ENCODE measurements at places on chromosomes 16 and 17. TPM values are rescaled to one million over a fixed set of nuclear protein-coding genes. Genes with fewer than 3 reads are reported as not detected.
A peak's percentile ranks its signal among the peaks of the same experiment; 100 is the strongest.

DNA sequence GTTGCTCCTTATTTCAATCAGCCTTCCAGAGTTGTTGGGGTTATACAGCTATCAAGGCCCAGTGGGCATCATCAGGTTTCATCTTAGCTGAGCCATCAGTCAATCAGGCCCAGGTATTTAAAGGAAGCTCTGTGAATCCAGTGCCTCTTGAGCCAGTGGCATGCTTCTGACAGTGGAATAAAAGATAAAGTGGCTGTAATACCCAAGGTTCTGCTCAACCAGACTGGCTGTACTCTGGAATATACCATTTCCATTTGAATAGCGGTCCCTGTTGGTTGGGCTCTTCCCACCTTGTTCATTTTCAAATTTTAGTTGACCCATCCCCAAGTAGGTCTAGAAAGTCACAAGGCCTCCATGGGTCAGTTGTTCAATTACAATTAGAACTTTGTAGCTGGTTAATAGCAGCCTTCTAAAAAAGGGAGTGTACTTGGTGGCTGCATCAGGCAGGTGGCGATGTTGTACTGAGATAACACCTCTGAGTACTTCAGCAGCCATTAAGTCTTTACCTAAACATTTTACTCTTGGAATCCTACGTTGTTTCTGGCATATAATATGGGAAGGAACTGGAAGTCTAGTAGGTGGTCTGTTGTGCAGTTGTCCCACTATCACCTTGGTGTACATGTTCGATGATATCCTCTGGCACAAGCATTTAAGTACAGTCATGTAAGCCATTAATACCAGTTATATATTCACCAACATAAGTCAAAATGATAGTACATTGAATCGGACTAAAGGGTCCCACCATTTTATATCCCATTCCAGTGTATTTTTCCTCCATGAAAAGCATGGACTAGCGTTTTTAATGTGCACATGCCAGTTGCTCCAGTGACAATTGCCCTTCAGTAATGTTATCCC, 294.1 kb downstream of the BCAS3 start:
- H3K27me3 ChIP-seq = no peaks in the 10 kb centered on the region
- peak; percentile 62 for DNase-seq
- peaks cover 1% of the 10 kb centered on the region for H3K36me3 ChIP-seq
- H3K4me1 ChIP-seq = no peaks in the 10 kb centered on the region

The CSH1 gene
- not detected for total RNA-seq

The BRIP1 gene
- total RNA-seq = 16.2 TPM

The CLDN6 gene
- not detected for total RNA-seq

DNA sequence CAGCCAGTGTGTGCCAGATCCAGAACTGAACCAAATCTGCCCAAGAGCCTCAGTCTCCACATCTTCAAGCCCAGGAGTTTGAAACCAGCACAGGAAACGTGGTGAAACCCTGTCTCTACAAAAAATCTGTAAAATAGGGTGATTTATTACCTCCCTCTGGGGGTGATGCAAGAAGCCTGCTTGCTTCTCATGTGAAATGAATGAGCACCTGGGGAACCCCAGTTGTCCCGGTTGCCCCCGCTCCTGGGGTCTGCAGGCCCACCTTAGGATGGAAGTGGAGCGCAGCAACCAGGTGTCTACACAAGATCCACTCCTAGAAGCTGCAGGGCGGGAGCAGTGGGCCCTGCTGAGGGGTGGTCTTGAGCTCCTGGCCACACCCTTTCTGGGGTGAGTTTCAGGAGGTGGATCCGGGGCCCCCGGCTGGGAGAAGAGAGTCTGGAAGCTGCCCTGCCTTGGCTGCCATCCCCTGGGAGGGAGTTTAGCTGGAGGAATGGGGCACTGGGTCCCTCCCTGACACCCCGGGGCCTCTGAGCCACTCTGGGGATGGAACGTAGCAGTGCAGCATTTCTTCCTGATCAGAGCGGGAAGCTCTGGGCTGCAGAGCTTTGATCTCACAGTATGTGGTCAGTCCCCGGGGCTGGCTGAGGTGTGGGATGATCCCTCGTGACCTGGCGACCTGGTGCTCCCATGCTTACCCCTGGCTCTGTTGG, 117.8 kb downstream of the RAB11FIP4 start:
- no peaks in the 10 kb centered on the region for H3K27me3 ChIP-seq
- peak overlapping the region; percentile 100 for H3K27ac ChIP-seq
- peaks cover 3% of the 10 kb centered on the region for H3K36me3 ChIP-seq
- peaks cover 52% of the 10 kb centered on the region for H3K4me1 ChIP-seq

DNA sequence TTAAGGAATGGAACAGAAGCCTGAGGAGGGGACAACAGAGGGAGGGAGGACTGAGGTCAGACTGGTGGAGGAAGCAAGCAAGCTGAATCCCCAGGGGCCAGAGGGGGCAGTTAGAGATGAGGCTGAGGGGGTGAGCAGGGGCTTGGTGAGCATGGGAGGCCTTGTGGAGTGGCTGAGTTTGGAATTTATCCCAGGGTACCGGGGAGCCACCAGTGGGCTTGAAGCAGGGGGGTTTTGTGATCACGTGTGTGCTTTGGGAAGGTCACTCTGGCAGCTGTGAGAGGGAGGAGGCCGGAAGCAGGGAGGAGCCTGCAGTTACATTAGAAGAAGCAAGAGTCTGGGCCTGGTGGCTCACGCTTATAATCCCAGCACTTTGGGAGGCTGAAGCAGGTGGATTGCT, 9.8 kb upstream of the CTCF start:
- no peak for DNase-seq
- peaks cover 52% of the 10 kb centered on the region for H3K4me1 ChIP-seq
- H3K36me3 ChIP-seq = peaks cover 9% of the 10 kb centered on the region
- peak overlapping the region; percentile 87 for H3K27ac ChIP-seq
- no peak overlapping the region for H3K4me3 ChIP-seq

DNA sequence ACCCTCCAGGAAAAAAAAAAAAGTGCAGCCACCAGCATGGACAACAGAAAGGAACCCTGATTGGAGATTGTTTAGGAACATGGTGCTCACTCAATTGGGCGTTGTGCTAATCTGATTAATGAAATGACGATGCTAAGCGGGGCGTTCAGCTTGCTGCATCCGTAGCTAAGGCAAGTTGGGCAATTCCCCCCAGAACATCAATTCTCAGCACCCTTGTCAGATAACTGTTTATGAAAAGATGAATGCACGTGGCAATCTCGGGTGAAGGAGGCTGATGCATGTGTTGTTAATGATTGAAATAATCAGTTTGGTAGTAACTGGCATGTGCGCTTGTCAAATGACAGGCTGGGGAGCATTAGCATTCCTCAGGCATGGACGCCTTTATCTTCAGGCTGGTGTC, 57.0 kb downstream of the HS3ST3A1 start:
- no peak overlapping the region for H3K4me3 ChIP-seq
- no peaks in the 10 kb centered on the region for H3K4me1 ChIP-seq
- no peak for DNase-seq

DNA sequence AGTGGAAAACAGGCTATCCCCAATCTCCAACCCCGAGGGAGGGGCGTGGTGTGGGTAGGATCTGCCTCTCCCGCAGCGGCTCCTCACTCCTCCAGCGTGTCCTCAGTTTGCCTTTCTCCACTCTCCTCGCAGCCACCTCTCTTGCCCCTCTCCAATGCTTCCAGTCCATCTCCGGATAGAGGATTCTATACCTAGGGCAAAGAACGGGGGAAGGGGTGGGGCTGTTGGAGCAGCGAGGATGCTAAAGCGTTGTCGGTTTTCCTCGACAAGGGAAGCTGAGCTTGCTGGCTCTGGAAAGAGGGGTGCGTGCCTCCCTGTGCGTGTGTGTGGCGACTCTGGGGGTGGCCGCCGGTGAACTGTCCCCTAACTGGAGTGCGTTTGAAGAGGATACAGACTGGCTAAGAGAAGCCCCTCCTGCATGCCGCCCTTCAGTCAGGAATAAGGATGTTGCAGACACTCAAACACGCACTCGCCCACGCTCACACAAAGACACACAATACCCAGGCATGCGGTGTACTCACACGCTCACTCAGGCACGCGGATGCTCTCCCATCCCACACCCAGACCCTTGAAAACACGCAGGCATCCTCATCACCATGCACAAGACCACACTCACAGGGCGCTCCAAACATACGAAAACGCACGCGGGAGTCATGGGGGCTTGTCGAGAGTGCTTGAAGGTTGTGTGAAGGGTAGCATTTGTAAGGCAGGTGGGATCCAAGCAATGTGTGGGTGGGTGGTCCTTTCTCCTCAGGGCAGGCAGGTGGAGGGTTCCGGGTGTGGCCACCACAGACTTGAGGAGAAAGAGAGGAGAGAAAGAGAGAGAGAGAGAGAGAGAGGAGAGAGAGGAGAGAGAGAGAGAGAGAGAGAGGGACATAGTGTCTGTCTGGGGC, 655 bp upstream of the GPR139 start:
- no peaks in the 10 kb centered on the region for H3K36me3 ChIP-seq
- H3K4me1 ChIP-seq = no peaks in the 10 kb centered on the region
- H3K27me3 ChIP-seq = peaks cover 26% of the 10 kb centered on the region
- no peak overlapping the region for H3K4me3 ChIP-seq

The KRT20 gene
- not detected for total RNA-seq

GRCh38 chr17:39927929-39928857, 661 bp downstream of the LRRC3C start:
- no peaks in the 10 kb centered on the region for H3K27me3 ChIP-seq
- peak overlapping the region; percentile 95 for H3K27ac ChIP-seq
- peak overlapping the region; percentile 85 for H3K4me3 ChIP-seq
- peak; percentile 41 for DNase-seq
- H3K36me3 ChIP-seq = peaks cover 5% of the 10 kb centered on the region
- H3K4me1 ChIP-seq = peaks cover 47% of the 10 kb centered on the region

The TEX19 gene
- not detected for total RNA-seq

The TOP2A gene
- total RNA-seq = 322 TPM

GRCh38 chr17:19357761-19358160, 4.8 kb downstream of the B9D1 start:
- H3K4me3 ChIP-seq = no peak overlapping the region
- peaks cover 6% of the 10 kb centered on the region for H3K4me1 ChIP-seq

The SLFN13 gene
- 18.6 TPM for total RNA-seq

The RAB26 gene
- total RNA-seq = not detected

The SLC13A5 gene
- total RNA-seq = not detected

DNA sequence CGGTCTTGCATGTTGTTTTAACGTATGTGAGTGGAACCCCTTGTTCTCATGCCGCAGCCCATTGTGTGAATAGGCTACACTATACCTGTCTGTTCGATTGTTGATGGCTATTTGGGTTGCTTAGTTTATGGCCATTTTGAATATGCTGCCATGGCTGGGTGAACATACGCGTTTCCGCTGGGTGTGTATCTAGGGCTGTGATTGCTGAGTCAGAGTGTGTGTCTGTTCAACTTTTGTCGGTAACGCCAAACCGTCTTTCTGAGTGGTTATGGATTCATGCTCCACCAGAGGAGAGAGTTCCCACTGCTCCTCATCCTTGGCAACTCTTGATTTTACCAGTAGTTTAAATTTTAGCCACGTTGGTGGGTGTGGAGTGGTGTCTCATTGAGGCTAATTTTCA, 77.0 kb downstream of the METRNL start:
- H3K4me3 ChIP-seq = no peak overlapping the region
- no peaks in the 10 kb centered on the region for H3K36me3 ChIP-seq
- no peak overlapping the region for H3K27ac ChIP-seq
- no peak for DNase-seq

GRCh38 chr16:9594946-9595345, 503.5 kb downstream of the HAPSTR1 start:
- H3K36me3 ChIP-seq = no peaks in the 10 kb centered on the region
- H3K27ac ChIP-seq = no peak overlapping the region
- no peaks in the 10 kb centered on the region for H3K4me1 ChIP-seq
- DNase-seq = no peak
- H3K4me3 ChIP-seq = no peak overlapping the region

GRCh38 chr17:30137158-30137557, 20.5 kb downstream of the NSRP1 start:
- H3K27ac ChIP-seq = no peak overlapping the region
- DNase-seq = no peak
- no peak overlapping the region for H3K4me3 ChIP-seq

DNA sequence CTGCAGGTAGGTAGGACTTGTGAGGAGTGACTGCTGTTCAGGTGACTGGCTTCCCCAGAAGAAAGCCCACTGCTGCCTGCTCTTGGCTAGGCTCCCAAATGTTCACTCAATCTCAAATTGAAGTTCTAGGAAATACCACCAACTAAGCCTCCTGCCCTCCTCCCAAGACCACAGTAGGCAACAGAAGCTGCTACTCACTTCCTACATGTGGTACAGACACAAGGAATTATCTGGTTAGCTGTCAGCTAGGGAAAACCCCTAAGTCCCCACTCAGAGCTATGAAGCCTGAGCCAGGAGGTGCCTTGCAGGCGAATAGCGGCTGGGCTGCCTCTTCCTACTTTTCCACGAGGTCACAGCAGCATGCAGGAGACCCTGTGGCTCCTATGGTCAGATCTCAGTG, 4.9 kb downstream of the FBXO39 start:
- H3K27me3 ChIP-seq = peaks cover 26% of the 10 kb centered on the region
- no peak overlapping the region for H3K4me3 ChIP-seq
- H3K27ac ChIP-seq = no peak overlapping the region
- DNase-seq = no peak
- peaks cover 6% of the 10 kb centered on the region for H3K36me3 ChIP-seq

- no peak overlapping the region for H3K27ac ChIP-seq
- H3K4me3 ChIP-seq = no peak overlapping the region
- H3K4me1 ChIP-seq = no peaks in the 10 kb centered on the region
These were observed 21.9 kb downstream of the MRM1 start for GRCh38 chr17:36623281-36623680.

DNA sequence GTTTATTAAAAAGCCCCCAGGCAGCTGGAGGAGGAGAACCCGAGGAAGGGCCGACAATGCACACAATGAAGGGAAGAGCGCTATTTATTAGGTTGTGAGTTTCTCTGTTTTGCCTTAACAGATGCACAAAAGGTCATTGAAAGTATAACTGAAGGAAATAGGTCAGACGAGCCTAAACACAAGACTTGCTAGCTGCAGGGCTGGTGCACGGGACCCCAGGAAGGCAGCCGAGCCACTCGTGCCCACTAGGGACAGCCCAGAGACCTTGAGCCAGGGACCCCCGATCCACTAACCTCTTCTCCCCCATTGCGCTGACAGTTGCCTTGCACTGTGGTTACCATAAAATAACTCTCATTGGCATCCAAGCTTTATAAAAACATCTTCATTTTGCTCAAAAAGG, 11.3 kb downstream of the LITAFD start:
- H3K4me1 ChIP-seq = peaks cover 10% of the 10 kb centered on the region
- H3K27me3 ChIP-seq = no peaks in the 10 kb centered on the region
- no peak for DNase-seq
- peak overlapping the region; percentile 16 for H3K27ac ChIP-seq
- no peak overlapping the region for H3K4me3 ChIP-seq
- peaks cover 54% of the 10 kb centered on the region for H3K36me3 ChIP-seq
